ENCODE measurements at places on chromosomes 2 and 18.

GRCh38 chr2:64765160-64765805 lies 111.6 kb upstream of the SERTAD2 start:
- no peak for DNase-seq

- DNase-seq, result no peak
These were observed 59.7 kb upstream of the NABP1 start for GRCh38 chr2:191618046-191618780.

DNA sequence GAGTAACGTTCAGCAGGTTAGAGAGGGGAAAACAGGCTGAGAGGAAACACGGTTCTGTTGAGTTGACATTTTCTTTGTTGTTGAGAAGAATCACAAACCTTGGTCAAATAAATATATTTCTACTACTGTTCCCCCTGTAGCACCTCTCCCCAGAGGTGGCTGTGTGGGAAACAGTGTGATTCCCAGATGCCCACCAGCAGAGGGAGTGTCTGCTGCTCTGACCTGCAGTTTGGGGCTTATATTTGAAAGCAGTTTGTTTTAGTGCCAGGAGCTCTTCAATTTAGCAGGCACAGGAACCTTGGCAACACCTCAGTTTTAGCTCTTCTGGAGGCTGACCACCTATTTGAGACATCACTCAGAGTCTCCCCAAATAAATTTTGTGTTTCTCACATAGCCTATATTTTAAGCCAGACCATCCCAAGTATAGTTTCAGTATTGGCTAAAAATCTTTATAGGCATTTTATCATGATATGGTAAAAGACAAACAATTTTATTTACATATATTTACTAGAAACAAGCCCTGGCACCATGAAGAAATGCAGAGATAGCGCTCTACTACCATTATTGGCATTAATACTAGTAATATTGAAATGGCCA lies 75.7 kb downstream of the PIK3C3 start:
- DNase-seq, result no peak

GRCh38 chr18:64982414-64983055 lies 768.3 kb upstream of the CDH7 start:
- DNase-seq, result no peak

DNA sequence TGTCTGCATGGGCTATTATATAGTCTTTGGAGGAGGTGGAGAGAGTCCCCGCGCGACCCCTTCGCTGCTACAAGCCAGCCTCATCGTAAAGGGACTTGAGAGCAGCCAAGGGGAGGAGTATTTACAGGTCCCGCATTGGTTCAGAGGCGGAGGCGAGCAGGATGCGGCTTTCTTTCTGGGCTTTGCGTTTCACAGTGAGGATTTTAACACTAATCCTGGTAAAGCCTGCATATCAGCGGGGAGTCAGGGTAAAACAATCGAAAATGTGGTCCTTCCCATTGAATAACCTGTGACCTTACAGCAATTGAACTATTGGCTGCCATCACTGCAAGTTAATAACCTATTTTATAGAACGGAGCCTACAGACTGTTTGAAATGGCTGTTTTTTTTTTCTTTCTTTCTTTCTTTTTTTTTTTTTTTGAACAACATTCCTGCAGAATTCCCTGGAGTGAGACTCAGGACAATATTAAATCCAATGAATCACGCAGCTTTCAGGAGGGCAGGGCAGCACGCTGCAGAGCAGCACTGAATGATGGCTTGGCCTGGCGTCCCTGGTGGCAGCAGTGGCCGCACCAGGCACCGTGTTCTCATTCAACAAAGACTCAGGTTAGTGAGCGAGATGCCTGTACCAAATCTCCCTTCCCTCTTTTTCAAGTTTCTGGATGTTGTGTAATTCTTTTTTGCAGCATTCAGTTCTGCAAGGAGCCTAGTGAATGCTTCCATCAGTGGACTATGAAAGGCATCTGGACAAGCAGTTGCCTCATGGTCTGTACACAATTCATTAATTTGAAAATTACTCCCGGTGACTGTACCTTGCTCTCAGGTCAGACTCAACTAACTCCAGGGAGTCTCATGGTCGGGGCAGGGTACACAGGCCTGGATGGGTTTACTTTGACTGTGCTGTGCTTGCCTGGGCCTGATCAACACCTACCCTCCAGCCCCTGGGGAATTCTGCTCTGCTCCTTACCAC lies 19.8 kb downstream of the SMIM21 start:
- no peak for DNase-seq

DNA sequence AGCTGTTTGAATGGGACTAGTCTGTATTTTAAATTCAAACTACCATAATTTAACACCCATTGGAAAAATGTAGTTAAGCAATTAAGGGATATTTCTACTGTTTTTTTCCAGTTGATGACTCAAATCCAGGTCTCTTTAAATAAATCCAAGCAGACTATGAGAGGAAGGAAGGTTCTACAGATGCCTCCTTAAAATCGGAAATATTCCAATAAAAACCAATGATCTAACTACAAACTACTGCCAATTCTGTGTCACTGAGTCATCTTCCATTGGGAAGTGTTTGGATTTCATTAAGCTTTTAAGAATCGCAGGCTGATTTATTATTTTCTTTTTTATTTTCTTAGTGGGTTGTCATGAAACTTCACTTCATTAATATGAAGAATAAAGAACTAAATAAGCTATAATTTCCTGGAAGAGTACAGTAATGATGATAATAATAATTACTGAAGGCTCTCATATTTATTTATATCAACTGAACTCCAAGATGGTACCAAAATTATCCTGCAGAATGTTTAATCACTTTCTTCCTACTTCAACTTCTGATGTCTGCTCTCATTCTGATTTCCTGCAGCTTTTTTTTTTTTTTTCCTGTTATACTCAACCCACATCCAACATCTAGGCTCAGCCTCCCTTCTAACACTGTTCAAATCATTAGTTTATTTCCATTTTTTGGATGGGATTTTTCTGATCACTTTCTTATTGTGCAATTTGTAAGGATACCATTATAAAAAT lies 166.3 kb upstream of the FN1 start:
- no peak for DNase-seq

Data from effector CD4-positive, alpha-beta T cell (primary cell).